Hippocampal formation (tissue), 2 donors: ENCODE measurements at places on chromosomes 7 and 10.

GRCh38 chr7:35513195-35513594 is 181.7 kb downstream of the HERPUD2 start:
- DNase-seq = no peak

- DNase-seq = no peak
Measured at GRCh38 chr10:132448248-132448731, 51.3 kb downstream of the PWWP2B start.

DNA sequence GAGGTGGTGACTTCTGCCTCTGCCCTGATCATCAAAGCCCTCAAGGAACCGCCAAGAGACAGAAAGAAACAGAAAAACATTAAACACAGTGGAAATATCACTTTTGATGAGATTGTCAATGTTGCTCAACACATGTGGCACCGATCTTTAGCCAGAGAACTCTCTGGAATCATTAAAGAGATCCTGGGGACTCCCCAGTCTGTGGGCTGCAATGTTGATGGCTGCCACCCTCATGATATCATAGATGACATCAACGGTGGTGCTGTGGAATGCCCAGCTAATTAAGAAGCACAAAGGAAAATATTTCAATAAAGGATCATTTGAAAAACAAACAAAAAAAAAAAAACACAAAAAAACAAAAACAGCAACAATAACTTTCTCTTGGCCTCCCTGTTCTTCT is 59.5 kb upstream of the TOMM7 start:
- no peak for DNase-seq

DNA sequence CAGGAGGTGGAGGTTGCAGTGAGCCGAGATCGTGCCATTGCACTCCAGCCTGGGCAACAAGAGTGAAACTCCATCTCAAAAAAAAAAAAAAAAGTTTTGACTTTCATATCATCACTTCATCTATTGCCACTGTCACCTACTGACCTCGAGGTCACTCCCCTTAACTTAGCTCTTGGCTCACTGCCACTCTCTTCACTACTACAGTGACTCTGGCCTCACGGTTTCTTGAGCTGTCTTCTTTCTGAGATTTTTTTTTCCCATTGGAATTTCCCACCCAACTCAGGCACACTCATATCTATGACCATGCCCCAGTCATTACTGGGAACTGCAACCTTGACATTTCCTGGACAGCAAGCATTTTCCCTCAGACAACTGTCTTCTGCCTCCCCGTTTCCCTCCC is 42.6 kb upstream of the C7orf33 start:
- DNase-seq = no peak

DNA sequence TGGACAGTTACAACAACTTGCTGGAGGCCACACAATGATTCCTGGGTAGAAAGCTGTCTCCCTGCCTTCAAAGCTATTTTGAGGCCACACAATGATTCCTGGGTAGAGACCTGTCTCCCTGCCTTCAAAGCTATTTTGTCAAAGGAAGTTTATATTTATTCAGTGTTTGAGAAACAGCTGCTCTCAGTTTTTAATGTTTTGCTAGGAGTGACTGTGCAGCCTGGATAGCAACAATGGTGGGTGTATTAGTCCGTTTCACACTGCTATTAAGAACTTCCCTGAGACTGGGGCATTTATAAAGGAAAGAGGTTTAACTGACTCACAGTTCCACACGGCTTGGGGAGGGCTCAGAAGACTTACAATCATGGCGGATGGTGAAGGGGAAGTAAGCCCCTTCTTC is 3.9 kb upstream of the SGPL1 start:
- DNase-seq = no peak

DNA sequence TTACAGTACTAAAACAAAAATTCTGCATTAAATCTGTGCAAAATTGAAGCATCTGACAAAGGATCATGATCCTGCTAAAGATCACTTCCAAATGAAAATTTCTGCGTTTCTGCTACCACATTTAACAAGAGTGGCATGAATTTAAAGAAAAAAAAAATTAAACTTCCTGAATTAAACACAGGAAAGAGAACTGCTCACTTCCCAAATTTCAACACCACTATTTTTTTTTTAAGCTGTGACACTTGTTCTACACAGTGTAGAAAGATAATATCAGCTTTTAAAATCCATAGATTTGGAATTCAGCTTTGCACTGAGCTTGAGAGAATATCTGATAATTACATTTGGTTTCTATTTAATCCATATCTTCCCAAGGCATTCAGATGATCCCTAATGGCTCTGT is 73.6 kb downstream of the EPC1 start:
- no peak for DNase-seq

GRCh38 chr10:115827231-115828009 is 445.6 kb downstream of the GFRA1 start:
- no peak for DNase-seq

- DNase-seq = no peak
Measured at GRCh38 chr10:21991785-21992184, 11.7 kb downstream of the DNAJC1 start.

GRCh38 chr10:66737241-66737640 is 188.6 kb upstream of the LRRTM3 start:
- DNase-seq = no peak

DNA sequence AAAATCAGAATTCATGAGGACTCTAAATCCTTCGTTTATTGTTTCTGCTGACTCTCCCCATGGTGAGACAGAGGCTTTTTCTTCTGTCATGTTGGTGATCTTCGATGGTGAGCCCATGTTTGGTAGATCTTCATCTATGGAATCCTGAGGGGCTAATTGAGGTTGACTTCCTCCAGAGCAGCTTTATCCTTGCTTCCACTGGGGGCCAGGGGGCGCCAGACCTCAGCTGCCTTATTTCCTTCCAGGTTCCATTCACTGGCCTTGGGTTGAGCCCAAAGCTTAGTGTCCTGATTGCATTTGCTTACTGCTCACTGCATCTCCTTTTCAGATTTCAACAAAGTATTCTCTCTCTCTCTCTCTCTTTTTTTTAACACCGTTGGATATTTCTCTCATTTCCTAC is 80.7 kb downstream of the GCC1 start:
- no peak for DNase-seq

- DNase-seq = no peak
Measured at GRCh38 chr10:74683067-74683466, 143.3 kb upstream of the KAT6B start.

GRCh38 chr7:40490603-40490924 is 355.8 kb downstream of the SUGCT start:
- DNase-seq = no peak
